ENCODE measurements at places on chromosomes 2 and 18. TPM values are rescaled to one million over a fixed set of nuclear protein-coding genes. Genes with fewer than 3 reads are reported as not detected.

The CDH19 gene
- polyA plus RNA-seq = 0.14 TPM

The SCN2A gene
- 0.43 TPM for polyA plus RNA-seq

The KIF3C gene
- 19.0 TPM for polyA plus RNA-seq

DNA sequence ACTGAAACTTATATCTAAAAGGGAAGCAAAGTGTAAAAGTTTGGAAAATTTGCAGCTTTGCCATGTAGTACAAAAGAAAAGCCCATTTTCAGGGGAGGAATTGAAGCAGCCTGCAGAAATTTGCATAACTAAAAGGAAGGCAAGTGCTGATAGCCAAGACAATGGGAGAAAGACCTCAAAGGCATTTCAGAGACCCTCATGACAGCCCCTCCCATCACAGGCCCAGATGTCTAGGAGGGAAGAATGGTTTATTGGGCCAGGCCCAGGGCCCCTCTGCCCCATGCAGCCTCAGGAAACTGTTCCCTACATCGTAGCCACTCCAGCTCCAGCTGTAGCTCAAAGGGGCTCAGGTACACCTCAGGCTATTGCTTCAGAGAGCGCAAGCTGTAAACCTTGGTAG lies 14.4 kb upstream of the WDR75 start:
- DNase-seq = no peak

GRCh38 chr18:53360501-53361443 lies 863.7 kb downstream of the MBD2 start:
- no peak for DNase-seq

- no peak for DNase-seq
Observed at GRCh38 chr2:88545118-88545517, 82.1 kb downstream of the EIF2AK3 start.

DNA sequence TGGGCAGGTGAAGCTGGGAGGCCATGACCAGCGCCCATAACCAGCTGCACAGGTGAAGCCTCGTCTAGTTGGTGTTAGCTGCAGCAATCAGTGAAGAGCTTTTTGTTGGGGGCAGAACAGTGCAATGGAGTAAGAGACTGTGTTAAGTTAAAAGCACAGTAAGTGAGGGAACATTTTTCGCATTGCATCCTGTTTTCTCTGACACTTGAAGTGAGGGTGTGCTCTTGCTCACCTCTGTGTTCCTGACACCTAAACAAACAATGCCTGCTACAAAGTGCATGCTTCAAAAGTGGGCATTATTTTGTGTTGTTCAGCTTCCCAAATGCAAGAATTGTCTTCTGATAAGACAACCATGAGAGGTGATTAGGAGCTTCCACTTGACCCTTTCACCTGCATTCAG lies 324.0 kb upstream of the ACVR2A start:
- DNase-seq = no peak

DNA sequence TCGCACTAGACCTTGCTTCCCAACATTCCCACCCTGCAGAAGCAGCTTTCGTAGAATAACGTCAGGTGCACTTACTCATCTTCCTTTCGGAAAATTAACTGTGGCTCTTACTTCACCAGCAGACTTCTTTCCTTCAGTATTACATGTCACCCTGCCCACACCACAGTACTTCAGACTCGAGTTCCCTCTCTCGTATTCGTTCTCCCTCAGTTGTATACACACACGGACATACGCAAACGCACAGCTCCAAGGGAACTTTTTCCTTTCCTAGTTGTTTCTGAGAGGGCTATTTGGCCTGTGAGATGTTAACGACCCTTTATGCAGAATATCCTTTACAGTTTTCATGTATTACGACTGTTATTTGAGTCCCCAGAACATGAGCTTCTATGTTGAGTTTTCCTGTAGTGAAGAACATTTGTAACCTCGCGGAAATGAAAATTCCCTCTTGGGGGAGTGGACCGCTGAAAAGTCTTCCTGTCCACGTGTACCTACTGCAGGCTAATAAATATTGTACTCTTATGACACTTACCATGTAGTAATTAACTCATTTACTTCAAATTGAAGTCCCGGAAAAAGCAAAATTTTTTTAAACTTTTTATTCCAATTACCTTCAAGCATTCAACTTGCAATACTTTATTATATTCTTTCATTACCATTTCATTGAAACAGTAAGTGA lies 908 bp downstream of the ERLEC1 start:
- DNase-seq = no peak

- DNase-seq = no peak
Observed at GRCh38 chr2:19649142-19649541, 252.6 kb downstream of the TTC32 start.

GRCh38 chr2:176139661-176140512 lies 10.4 kb downstream of the HOXD8 start:
- DNase-seq = no peak

Data from left lung (tissue), 14 donors.